Stimulated activated CD4-positive, alpha-beta T cell treated with anti-CD3 and anti-CD28 coated beads, Interleukin-4, amount 100 ng/mL, for 1 hour (primary cell): ENCODE measurements at places on chromosomes 4 and X.

DNA sequence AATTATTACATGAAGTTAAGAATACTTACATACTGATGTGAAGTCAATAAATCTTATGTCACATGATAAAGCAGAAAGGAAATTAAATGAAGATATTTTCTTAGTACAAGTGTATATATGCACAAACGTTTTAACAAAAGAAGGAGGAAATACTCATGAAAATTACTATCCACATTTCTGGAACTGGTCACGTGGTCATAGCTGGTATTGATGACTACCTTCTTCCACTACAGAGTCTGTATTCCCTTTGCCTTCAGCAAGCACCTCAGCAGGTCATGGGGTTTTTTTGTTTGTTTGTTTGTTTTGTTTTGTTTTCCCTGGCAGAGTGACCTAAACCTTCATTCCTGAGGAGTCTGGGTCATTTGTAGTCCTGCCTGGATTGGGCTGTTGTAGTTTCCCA, 174.9 kb upstream of the BANK1 start:
- no peak for DNase-seq

GRCh38 chr4:34464196-34464595, 1780.1 kb downstream of the ARAP2 start:
- no peak for DNase-seq

GRCh38 chrX:13938051-13938828, 91.5 kb downstream of the GEMIN8 start:
- peak; percentile 3 for DNase-seq

GRCh38 chr4:159010563-159011260, 92.2 kb upstream of the RAPGEF2 start:
- DNase-seq = no peak

- no peak for DNase-seq
Observed at GRCh38 chr4:26126143-26126718, 194.6 kb upstream of the RBPJ start.
